ENCODE measurements at places on chromosomes 1 and 21. TPM values are rescaled to one million over a fixed set of nuclear protein-coding genes. Genes with fewer than 3 reads are reported as not detected.

The SMIM1 gene
- 1.8 TPM for total RNA-seq

DNA sequence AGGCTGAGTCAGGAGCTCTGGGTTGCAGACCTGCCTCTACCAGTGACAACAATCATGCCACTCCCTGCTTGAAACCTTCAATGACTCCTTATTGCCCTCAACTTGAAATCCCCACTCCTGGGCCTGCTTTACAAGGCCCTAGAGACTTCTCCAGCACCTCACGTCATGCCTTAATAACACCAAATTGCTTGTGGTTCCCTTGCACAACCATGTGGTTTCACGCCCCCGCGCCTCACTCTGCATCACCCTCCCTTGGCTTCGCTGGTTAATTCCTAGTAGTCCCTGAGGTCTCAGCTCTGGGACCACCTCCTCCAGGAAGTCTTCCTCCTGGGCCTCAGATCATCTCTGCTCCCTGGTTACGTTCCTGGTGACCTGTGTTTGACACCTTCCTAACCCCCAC, 33.0 kb downstream of the EPHA2 start:
- DNase-seq, result peak; percentile 48

The TMPRSS2 gene
- not detected for total RNA-seq

GRCh38 chr1:115717541-115717940, 51.0 kb downstream of the CASQ2 start:
- peak; percentile 9 for DNase-seq

DNA sequence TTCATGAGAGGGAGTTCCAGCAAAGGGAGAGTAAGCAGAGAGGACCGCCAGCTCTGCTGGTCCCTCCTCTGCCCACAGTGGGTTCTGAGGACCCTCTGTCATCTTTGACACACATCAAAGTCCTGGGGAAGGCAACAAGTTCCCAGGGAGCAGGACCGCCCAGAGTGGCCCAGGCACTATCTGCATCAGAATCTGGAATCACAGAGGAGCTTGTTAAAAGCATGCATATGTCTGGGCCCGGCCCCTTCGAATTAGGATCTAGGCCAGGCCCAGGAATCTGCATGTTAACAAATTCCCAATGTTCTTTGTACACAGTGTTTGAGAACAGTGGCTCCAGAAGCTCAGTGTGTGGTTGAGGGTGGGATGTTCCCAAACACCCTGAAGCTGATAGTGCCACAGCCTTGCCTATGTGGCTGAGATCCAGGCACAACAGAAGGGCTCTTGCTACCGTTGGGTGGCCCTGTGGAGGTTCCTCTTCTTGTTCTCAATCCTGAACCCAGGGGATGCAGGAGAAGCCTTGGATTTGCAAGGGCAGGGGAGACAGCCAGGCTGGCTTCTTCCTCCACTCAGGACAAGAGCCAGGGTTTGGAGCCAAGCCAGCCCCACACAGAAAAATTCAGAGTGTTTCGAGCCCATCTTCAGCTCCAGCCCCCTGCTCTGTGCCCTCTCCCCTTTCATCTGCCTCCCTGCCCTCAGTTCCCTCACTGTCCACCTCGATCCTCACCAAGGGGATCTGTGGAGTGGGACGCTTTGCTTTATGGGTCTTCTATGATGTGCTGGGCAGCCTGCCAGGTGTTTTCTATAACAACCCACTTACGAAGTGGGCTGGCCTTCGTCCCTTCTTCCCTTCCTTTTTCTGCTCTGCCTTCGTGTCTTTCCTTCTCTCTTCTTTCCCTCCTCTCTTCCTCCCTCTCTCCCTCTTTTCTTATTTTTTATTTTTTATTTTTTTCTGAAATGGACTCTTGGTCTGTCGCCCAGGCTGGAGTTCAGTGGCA, 129.0 kb upstream of the TMPRSS2 start:
- DNase-seq, result no peak

GRCh38 chr1:43711049-43711448, 3.7 kb downstream of the ST3GAL3 start:
- DNase-seq, result no peak

The DNAI4 gene
- 5.0 TPM for total RNA-seq

GRCh38 chr1:29171089-29171488, 10.6 kb downstream of the SRSF4 start:
- no peak for DNase-seq

DNA sequence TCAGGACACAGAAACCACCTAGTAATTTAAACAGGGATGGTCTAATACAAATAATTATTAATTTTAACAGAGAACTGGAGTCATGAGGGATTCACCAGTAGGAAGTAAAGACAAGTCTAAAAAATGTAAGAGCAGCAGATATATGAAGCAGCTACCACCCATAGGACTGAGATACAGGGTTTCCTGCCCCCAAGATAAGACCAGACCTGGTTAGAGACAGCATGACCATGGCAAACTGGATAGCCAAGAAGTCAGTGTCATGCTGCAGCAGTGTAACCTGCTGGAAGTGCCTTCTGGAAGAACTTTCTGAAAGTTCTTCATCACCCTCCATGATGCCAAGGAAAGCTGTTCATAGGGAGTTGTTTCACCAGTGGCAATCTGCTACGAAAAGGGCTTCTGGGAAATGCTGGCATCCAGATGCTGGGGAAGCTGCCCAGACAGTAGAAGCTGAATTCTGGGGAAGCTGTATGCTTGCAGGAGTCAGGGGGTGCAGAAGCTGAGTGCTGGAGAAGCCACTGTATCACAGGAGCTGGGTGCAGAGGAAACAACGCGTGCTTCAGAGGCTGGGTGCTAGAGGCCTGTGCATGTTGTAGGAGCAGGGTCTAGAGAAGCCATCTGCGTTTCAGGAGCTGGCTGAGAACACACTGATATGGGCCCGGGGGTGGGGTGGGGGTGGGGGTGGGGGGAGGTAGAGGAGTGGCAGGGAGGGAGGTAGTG, 356.4 kb downstream of the DISC1 start:
- no peak for DNase-seq

The OPTC gene
- not detected for total RNA-seq

The TEX38 gene
- not detected for total RNA-seq

The FCAMR gene
- total RNA-seq, result not detected

GRCh38 chr1:168907786-168908348, 178.9 kb upstream of the DPT start:
- no peak for DNase-seq

DNA sequence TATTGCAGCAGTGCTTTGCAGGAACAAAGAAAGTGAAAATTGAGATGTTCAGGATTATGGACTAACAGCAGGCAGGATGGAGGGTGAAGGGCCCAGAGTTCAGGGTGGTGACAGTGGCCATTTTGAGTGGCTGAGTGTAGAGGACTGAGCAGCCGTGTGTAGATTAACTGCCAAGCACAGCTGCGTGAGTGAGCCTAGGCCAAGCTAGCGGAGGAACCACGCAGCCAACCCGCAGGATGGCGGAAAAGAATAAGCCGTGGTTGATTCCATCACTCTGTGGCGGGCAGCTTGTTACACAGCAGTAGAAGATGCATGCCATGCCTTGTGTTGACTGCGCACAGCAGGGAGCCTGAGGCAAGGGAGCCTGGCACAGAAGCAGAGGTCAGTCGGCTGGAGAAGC, 102.5 kb upstream of the KIF26B start:
- DNase-seq, result no peak

The PRDM2 gene
- 140 TPM for total RNA-seq

The FOXE3 gene
- total RNA-seq, result not detected

DNA sequence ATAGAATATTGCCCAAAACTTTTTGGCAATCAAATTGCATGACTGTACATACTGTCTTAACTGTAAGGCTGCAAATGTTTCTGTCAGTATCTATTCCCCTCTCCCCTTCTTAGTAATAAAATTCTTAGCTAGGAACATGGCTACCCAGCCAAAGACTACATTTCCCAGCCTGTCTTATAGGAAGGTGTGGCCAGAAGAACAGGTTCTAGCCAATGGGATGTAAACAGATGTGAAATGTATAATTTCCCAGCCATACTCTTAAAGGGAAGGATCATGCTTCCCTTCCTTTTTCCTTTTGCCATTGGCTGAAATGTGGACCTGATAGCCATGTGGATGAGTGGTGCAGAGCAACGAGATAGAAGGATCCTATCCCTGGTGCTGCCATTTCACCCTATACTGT, 7.0 kb upstream of the HIVEP3 start:
- no peak for DNase-seq

All from CD4-positive, alpha-beta T cell (primary cell).